Hepatic stellate cell (primary cell): ENCODE measurements at places on chromosomes 5 and 9.
A peak's percentile ranks its signal among the peaks of the same experiment; 100 is the strongest.

GRCh38 chr9:77764894-77765780, 117.0 kb upstream of the GNA14 start:
- peak; percentile 17 for DNase-seq

- DNase-seq, result no peak
Observed at GRCh38 chr9:75907329-75907728, 16.9 kb downstream of the PCSK5 start.

- peak; percentile 82 for DNase-seq
Observed at GRCh38 chr5:150599917-150600511, 40.4 kb upstream of the SYNPO start.

DNA sequence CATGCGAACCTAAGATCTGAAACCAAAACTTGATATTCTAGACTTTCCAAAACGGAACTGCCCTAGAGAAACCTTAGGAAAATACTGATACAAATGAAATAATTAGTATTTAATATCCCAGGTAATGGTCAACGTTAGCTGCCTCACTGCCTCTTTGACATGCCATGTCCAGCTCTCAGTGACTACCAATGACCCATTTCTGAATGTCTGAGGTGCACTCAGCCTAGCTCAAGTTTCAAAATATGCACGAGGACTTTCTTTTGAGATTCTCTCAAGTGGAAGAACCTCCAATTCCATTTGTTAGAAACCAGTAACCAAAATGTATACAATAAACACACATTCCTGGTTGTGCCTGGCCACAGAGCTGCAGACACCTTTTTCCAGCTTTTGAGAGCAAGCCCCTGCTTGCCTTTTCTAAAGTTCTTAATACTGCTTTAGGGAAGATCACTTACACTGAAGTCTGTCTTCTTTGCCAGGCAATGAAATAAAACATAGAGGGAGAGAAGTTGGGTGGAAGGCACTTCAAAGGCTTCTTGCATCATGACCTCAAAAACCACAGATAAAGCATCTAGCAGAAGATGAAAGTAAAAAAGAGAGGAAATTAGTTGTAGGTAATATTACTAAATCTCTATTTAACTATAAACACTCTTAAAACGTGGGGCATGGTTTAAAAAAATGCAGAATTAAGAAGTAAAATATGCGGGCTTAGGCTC, 87.9 kb downstream of the MRPS27 start:
- no peak for DNase-seq

DNA sequence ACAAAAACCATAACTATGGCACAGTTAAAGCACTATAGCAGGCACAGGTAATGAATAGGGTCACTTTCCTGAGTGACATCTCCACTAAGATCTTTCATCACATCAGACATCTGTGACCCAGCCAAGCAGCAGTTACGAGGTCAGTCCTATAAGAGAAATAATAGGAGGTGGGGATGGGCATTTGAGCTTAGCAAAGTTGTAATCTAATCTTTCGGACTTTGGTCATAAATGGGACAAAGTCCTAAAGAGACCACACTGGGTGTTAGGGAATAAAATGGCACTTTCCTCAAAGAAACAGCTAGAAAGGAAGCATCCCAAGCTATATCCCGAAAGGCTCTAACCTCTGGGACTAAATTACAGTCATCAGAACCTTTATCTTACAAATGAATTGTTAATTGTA, 432.2 kb downstream of the PIK3R1 start:
- DNase-seq, result no peak

DNA sequence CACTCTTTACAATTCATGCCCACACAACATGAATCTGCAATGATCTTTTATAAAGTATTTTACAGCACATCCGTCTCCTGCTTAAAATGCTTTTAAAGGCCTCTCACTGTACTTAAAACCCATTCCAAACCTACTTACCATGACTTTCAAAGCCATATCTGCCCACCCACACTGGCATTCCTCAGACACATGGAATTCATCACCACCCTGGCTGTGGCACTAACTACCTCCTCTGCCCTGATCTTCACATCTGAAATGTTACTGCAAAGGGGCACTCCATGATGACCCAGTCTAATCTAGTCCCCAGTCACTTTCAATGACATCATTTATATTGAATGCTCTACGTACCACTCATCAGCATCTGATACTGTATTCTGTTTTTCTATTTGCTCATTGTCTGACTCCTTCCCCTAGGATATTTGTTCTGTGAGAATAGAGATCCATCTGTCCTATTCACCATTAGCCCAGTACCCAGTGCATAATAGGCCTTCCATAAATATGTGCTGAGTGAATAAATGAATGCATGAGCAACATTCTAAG, 193.2 kb upstream of the KIF2A start:
- no peak for DNase-seq
